ENCODE measurements at places on chromosomes 2 and 18.

- DNase-seq, result no peak
Observed at GRCh38 chr2:231263118-231263831, 64.8 kb downstream of the ARMC9 start.

GRCh38 chr2:136020831-136021230 lies 35.4 kb upstream of the DARS1 start:
- DNase-seq, result no peak

GRCh38 chr2:188314314-188315054 lies 22.8 kb downstream of the GULP1 start:
- no peak for DNase-seq

DNA sequence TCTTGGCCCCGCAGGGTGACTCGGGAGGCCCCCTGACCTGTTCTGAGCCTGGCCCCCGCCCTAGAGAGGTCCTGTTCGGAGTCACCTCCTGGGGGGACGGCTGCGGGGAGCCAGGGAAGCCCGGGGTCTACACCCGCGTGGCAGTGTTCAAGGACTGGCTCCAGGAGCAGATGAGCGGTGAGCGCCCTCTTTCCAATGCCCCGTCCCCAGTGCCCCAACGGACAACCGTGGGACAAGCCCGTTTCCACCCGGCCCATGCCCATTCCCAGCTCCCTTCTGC lies 2.6 kb upstream of the CHRND start:
- DNase-seq, result no peak

DNA sequence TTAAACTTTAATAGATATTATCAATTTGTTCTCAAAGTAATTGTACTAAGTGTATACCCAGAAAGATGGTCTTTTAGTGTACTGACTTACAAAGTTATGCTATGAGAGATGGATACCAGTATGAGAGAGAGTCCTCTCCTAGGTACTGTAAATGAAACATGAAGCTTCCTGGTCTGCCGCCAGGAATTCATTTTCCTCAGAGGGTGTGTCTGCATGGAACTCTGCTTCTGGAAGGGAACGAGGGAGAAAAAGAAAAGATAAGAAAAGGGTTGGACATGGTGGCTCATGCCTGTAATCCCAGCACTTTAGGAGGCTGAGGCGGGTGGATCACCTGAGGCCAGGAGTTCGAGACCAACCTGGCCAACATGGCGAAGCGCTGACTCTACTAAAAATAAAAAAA lies 2.2 kb upstream of the SSB start:
- DNase-seq, result no peak

GRCh38 chr2:64211276-64211921 lies 67.2 kb upstream of the PELI1 start:
- no peak for DNase-seq

- peak; percentile 88 for DNase-seq
Observed at GRCh38 chr2:197804049-197804757, at the start of gene PLCL1. TSS of gene PLCL1 (plus strand) at chr2:197804593.

- no peak for DNase-seq
Observed at GRCh38 chr2:75465317-75465984, 95.3 kb downstream of the EVA1A start.

GRCh38 chr2:158782616-158783015 lies 12.5 kb upstream of the DAPL1 start:
- no peak for DNase-seq

DNA sequence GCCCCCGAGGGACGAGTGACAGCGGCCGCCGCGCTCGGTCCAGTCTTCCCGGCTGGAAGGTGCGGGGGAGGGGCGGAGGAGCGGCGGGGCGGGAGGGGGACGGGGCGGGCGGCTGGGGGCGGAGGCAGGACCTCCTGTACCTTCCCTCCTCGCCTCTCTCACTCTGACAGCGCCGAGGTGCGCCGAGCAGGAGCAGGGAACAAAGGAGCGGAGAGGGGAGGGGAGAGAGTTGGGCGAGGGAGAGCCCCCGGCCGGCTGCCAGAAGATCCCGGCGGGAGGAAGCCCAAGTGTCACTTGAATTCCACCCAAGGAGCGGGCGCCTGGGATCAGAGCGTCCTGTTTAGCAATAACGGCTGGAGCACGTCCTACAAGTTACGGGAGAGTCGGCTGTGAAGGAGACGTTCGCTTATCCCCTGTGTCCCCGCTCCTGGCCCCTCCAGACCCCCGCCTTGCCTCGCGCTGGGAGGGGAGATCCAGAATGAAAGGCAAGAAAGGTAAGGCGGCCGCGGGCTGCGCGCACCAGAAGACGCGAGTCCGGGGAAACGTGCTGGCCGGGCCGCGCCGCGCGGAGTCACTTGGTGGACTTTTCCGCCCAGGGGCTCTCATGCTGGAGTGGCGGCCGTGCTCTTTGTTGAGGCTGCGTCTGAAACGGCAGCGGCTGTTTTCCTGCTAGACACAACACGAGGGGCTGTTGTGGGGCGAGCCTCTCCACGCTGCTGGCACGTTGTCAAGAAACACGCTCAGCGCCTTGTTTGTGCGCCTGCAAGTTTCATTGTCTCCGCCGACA lies at the start of gene TGIF1:
TGIF1 (plus strand) TSS at position 161 of the 787 bp plus-strand sequence; CDS start at position 479, 318 bp downstream.
- DNase-seq, result peak; percentile 61

- no peak for DNase-seq
Observed at GRCh38 chr2:182316950-182317349, 109.9 kb downstream of the PDE1A start.
